NCI-H1436 treated with DMSO at 0.1 percent for 48 hours (cell line): ENCODE measurements at places on chromosomes 6 and 20.

GRCh38 chr6:5501837-5502236 is 240.5 kb downstream of the FARS2 start:
- no peak for DNase-seq

- no peak for DNase-seq
Observed at GRCh38 chr6:44699082-44699481, 311.6 kb downstream of the CDC5L start.

- DNase-seq = no peak
Observed at GRCh38 chr6:57216235-57217101, 5.6 kb downstream of the RAB23 start.

GRCh38 chr20:24574307-24574706 is 104.9 kb downstream of the SYNDIG1 start:
- no peak for DNase-seq

DNA sequence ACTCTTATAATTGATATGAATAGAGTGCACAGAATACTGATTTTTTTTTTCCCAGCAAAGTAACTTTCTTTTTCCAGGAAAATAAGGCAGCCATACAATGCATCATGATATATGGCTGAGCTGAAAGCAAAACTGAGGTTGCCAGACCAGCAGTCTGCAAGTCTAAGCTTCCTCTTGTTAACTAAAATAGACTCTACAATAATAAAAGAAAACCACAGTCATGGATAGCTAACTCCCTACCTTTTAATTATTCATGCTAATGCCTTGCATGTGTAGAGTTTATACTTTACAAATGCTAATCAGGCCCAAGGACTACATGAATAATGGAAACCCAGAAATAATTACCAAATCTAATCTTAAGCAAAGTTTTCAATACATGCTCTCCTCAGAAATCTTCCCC is 47.4 kb downstream of the MAP7 start:
- no peak for DNase-seq

- DNase-seq = no peak
Observed at GRCh38 chr6:96704713-96705112, 132.6 kb downstream of the GPR63 start.

GRCh38 chr6:145863366-145863765 is 48.8 kb upstream of the FBXO30 start:
- DNase-seq = no peak

DNA sequence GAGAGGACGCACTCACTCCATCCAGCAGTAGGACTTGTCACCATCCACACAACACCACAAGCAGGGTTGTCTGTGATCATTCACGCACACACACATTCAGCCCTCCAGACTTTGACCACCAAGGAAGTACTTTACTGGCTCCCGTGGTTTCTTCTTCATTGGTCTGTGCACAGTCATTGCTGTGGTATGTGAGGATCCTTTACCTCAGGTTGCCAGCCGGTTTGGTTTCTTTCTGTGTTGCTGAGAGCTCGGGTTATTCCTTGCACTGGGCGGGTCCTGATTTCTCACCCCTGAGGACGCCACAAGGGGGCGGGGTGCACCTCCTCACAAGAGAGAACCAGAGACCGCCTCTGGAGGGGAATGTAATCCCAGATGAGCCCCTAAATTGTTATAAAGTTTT is 11.2 kb downstream of the SLC35A1 start:
- no peak for DNase-seq

GRCh38 chr6:52326540-52327364 is 35.2 kb upstream of the PAQR8 start:
- DNase-seq = no peak

- no peak for DNase-seq
Observed at GRCh38 chr6:159806021-159806458, 6.0 kb downstream of the PNLDC1 start.

DNA sequence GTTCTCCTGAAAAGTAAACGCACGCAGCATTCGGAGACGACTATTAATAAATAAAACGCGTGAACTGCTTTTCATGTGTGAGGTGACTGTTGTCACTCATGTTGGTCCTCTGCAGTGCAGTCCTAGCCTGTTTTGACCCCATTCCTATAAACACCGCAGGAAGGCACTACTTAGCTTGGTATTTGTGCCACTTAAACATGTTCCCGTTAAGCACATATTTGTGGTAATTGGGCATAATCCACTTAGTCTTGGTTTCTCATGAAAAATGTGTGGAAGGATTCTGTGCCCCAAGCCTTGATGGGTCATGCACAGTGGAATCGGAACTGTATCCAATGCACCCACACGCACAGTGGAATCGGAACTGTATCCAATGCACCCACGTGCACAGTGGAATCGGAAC is 313.9 kb downstream of the THBS2 start:
- no peak for DNase-seq

- DNase-seq = peak; percentile 69
Observed at GRCh38 chr6:27502508-27503435, 29.9 kb upstream of the ZNF184 start.

DNA sequence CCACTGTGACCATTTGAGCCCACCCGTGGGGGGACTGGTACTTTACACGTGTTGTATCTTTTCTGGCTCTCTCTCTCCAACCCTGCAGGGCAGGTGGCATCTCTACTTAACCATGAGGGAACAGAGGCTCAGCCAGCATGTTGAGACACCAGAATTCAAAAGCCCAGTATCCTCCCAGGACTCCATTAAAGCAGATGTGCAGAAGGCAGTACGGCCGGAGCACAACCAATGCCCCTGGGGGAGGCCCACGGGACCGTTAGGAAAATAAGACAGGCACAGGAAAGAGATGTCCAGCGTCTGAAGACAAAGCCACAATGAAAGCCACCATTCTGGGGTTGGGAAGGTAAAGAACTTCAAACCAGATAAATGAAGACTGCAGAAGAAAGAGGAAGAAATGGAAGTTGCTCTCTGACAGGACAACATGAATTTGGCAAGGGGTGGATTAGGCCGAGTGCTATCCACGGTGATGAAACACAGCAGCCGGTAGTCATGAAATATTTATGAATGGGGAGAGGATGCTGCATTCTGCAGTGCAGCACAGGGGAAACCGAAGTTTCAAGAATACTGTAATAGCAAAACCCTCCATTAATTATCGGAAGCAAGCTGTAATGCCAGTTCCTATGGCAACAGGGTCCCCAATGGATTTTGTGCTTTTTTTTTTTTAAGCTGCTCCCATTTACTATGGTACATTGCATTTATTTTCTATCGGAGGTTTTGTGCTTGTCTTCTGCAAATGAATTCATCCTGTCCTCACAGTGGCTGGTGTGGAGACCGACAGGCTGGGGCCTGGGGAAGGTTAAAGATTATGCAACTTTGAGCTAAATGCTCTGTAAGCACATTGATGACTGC is 179.4 kb downstream of the NRN1 start:
- no peak for DNase-seq

GRCh38 chr6:12720310-12720709 is 3.7 kb downstream of the PHACTR1 start:
- no peak for DNase-seq

GRCh38 chr6:24851086-24851485 is 52.4 kb upstream of the ARMH2 start:
- no peak for DNase-seq

DNA sequence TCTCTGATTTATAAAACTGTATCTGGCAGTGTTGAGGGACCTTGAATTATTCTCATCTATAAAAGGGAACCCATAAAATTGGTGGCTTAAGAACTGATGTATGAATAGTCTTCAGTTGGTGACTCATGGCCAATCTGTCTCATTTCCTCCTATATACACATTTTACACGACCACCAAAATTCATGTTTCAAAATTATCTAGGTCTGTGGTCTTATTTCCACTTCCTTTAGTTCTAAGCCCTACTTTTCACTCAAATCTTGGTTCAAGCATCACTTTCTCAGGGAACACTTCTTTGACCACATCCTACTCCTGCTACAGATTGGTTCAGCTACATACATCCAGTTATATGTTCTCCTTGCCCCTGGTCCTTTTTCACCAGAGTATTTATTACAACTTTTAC is 18.6 kb upstream of the ENPP1 start:
- no peak for DNase-seq

DNA sequence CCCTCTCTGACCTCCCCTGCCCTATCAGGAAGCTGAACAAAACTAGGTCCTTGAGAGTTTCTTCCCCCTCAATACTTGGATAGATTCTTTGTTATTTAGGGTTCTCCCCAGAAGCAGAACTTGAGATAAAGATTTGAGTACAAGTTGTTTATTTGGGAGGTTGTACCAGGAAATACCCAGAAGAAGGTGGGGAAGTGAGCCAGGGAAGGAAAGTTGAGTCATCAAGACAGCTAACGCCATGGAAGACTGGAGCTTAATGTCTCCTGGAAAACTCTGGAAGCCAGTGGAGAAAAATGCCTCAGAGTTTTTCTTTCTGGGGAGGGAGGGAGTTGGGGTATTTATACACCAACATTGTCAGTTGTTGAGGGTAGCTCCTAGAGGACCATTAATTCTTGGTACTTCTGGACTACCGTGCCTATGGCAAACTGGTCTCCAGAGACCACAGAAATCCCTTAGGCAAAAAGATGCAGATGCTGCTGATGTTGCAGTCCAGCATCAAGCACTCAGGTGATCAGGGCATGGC is 102.6 kb upstream of the ZFP64 start:
- DNase-seq = no peak

- no peak for DNase-seq
Observed at GRCh38 chr20:38726804-38727606, 2.7 kb downstream of the SLC32A1 start.

DNA sequence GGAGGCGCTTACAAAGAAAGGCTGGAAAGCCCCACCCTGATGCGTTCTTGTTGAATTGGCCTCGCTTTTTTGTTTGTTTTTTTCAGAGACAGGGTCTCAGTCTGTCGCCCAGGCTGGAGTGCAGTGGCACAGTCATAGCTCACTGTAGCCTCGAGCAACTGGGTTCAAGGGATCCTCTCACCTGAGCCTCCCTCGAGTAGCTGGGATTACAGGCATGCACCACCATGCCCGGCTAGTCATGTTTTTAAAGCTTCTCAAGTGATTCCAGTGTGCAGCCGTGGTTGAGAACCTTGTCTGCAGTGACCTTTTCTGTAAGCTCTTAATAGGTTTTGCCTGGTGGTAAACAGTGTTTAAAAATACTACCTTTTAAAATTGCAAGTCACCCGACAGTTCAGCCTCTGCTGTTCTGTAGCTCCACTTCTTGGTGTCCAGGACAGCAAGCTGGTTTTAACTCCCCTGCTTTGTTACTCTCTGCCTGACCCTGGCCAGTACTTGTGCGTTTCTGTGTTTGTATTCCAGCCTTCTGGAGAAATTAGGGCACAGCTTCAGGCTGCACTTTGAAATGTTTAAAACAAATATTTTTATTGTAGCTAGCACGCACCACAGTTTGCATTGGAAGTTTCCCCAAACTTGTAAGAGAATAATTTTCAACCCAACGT is 54.4 kb downstream of the KDM1B start:
- DNase-seq = no peak

DNA sequence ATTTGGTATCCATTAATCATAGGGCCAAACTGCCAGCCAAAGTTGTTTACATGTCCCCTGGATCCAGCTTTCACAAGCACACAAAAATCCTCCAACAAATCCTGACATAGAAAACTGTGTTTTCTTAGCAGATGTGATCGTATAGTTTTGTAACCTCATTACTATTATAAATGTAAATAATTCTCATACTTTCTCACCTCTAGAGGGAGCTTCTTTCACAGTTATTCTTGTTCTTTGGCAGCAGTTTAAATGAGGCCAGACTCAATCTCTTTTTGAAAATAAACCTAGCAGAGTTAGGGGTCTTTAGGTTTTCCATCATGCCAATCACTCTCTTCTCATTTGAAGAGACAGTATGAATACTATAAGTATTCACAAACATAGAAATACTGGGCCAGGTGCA is 17.0 kb upstream of the ZNF318 start:
- DNase-seq = no peak
